Globus pallidus (tissue), 1 donor: ENCODE measurements at places on chromosomes 3 and 15.
A peak's percentile ranks its signal among the peaks of the same experiment; 100 is the strongest.

- no peak for DNase-seq
Observed at GRCh38 chr3:79597709-79598108, 170.1 kb downstream of the ROBO1 start.

GRCh38 chr3:492586-493316 lies 296.2 kb downstream of the CHL1 start:
- DNase-seq, result no peak

GRCh38 chr3:20125897-20126296 lies 60.1 kb downstream of the SGO1 start:
- peak; percentile 63 for DNase-seq

GRCh38 chr3:108474581-108474980 lies 35.8 kb downstream of the MYH15 start:
- DNase-seq, result no peak

GRCh38 chr3:128473180-128473519 lies 6.5 kb upstream of the DNAJB8 start:
- no peak for DNase-seq

DNA sequence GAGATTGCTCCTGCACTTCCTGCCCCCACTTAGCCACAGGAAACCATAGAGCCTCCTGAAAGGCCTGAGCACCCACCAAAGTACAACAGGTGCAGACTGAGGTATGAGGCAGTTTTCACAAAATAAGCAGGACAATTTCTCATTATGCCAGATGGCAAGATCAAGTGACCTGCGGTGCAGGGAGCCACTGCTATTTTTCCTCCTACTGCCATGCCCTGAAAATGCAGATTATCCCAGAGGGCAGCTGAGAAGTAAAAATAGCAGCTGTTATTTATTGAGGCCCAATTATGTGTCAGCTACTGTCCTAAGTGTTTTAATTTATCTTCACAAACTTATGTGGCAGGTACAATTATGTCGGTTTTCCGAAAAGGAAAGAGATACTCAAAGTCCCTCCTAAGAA lies 209.5 kb upstream of the ST8SIA2 start:
- no peak for DNase-seq

DNA sequence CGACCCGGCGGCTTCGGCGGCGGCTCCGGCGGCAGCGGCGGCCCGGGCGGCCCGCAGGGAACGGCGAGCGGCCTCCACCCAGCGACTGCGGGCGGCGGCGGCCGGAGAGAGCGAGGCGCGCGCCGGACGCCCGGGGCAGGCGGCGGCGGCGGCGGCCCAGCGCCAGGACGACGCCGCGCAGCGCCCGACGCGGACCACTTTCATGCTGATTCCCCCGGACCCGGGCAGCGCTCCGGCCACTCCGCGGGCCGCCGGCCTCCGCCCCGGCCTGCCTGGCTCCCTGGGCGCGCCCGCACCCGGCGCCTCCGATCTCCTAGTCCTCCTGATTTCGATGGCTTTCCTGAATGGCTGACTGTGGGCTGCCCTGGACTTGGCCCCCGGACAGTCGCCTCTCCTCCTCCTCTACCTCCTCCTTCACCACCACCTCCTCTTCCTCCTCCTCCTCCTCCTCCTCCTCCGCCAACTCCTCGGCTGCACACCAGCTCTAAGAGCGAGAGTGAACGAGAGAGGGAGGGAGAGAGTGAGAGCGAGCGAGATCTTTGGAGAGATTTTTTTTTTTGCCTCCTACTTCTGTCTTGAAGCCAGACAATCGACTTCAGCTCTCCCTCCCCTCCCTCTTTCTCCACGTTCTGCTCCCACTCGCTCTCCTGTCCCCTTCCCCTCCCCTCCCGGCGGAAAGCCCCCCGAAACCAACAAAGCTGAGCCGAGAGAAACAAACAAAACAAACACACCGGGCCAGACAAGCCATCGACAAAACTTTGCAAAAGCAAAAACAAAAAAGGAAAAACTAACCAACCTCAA lies 844 bp downstream of the NR2F2 start:
- DNase-seq, result no peak

GRCh38 chr3:41881233-41881821 lies 80.6 kb downstream of the ULK4 start:
- DNase-seq, result peak; percentile 27

DNA sequence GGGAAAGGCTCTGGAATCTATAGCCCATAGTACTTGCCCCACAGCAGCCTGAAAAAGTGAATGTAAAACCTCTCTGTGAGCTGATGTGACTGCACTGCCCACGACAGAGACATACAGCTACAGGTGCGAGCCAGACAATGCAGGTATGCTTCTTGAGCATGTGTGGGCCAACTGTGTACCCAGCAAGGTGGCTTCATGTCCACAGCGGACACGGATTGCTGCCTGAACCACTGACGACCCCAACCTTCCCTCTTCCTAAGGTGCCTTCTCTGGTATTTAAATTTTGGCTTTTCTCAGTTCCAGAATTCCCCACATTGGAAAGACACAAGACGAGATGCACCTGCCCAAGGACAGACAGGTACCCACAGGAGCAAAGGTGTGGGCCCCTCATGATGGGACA lies 65.8 kb downstream of the SCN5A start:
- DNase-seq, result no peak

GRCh38 chr3:38004415-38005075 lies 14.0 kb downstream of the VILL start:
- peak; percentile 84 for DNase-seq

GRCh38 chr3:159113221-159113875 lies 311.5 kb downstream of the MFSD1 start:
- DNase-seq, result no peak

DNA sequence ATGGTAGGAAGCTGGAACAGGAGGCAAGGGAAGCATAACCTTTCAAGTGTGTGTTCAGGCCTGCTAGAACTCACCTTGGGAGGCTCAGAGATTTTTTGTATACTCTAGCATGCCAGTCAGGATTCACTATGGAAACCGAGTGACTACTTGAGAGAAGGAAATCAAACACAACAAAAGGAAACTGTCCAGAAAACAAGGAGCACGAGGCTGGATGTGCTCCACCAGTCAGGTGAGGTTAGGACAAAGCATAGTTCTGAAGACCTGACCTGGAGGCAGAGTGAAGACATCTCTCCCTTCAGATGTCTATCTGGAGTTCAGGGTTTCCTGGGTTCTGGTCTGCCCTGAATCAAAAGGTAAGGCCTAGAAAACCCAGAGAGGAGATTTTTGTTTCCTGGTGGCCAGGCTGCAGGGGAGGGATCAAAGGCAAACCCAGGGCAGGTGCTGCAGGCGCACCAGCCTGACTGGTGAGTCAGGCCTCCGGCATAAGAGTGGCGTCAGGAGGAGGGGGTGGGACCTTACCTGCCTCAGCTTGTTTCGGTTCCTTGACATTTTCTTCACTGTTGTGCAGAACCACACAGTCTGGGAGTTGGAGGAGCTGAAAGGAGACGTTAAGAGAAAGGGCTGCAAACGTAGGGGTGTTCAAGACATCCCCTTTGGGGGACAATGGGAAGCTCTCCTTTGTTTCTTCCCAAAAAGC lies 52.2 kb upstream of the OSBPL11 start:
- DNase-seq, result no peak

DNA sequence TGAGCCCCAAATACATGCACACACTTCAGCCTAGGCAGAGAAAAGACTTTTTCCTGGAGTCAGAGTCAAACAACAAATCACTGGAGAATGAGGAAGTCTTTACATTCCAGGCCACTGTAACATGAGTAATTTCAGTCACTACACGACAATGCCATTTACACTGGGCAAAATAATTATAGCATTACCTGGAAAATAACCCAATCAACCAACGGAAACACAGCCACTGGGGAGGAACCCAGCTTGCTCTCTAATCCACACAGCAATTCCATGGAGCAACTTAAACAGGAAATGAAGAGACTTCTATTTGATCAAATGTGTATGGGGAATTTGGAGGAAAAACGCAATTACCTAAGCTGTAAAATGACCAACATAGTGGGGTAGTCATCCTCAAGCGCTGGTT lies 15.2 kb downstream of the FSTL1 start:
- no peak for DNase-seq

GRCh38 chr3:37645517-37646380 lies 215.9 kb upstream of the CTDSPL start:
- DNase-seq, result no peak

DNA sequence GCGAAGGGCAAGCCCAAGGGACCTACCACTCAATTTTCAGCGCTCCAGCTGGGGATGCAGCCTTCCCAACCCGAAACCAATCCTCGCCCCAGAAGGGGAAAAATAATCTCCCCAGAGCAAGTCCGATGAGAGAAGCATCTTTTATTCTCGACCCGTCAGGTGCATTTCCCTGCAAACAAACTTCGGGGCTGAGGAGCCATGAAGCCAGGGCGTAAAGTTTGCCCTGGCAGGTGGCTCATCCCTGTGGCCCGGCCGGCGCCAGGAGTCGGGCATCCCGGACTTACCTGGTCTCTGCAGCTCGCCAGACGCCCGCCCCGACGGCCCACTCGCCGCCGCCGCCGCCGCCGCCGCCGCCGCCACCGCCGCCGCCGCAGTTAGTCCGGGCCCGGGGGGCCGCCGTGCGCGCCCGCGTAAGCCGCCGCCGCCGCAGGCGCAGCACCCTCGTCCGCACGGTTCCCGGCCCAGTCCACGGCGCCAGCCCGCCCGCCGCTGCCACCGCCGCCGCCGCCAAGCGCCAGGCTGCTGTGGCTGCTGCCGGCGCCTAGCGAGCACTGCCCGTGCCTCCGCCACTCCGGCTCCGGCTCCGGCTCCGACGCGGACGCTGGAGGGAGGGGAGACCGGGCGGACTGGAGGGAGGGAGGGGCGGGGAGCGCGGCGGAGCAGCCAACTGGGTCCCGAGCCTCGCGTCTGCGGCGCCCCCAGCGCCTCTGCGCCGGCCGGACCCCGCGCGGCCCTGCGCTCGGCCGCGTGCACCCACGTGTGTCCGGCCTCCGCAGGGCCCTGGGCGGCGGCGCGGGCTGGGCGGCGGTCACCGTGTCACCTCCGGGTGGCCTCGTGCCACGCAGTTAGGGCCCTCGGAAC lies at the start of gene CNTN3:
Gene CNTN3 (minus strand): TSS at position 553 of the 861 bp plus-strand sequence. CDS start 93,547 bp downstream, outside the sequence.
- DNase-seq, result peak; percentile 11

DNA sequence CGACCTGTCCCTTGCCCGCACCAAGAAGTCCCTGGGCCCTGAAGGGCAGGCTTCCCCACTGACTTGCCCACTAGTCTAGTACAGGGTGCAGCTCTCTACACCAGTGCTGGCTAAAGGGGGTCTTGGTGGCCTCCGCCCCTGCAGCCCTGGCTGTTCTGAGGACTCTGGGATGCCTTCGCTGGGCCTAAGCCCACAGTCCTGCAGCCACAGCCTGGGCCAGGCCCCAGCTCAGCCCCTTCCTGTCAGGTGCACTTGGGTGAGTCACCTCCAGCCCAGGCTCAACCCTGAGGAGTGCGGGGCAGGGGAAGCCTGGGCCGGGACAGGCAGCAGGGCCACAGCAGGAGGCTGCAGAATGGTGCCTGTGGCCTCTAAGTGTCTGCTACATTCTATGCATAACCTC lies 971 bp downstream of the C3orf22 start:
- DNase-seq, result no peak

DNA sequence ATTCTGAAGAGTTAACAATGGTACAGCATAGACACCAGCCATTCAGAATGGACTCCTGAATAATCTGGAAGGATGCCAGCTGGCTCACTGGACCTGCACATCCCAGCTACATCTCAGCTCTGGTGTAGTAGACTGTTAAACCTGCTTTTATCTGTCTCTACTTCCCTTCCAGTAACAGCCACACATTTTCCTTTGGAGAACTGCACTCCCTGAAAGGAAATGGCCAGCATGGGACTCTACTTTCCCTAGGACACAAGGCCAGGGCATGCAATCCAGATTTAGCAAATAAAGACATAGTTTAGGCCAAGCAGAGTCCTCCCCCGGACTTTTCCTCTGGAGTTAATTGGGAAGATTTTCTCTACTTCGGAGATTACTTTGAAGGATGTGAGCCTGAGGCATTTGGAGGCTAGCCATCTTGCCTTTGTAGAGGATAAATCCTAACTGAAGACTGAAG lies 82.7 kb upstream of the TCF12 start:
- DNase-seq, result peak; percentile 65

DNA sequence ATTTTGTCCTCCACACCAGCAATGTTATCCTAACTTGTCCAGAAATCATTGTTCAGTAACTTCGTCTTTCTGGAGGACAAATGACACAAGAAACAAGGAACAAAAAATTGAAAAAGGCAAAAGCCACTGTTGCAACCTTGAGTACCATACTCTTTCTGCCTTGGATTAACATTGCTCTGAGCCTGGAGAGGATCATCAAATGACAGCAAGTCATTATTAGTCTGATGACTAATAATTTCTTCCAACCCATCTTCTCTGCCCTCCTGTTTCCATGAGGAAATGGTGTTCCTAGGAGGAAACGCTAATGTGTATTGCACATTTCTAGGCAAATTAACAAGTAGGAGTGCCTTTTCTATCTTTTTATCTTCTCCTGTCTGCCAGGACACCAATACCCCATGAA lies 153.9 kb downstream of the PCCB start:
- DNase-seq, result no peak

DNA sequence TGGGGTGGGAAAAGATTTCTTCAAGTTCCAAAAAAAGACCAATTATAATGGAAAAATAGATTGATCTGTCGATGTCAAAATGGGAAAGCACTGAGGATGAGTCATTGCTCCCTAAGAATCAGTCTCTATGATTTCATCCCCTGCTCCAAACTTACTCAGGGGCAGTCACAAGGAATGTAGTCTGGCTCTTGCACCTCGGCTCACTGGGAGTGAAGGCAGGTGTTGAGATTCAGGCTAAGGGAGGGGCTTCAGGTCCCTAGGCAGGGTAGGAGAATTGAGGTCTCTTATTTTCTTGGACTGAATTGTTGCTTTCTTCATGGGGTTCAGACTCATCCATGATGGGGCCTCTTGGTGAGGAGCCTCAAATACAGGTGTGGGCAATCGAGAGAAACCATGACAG lies 14.2 kb downstream of the ESYT3 start:
- no peak for DNase-seq

DNA sequence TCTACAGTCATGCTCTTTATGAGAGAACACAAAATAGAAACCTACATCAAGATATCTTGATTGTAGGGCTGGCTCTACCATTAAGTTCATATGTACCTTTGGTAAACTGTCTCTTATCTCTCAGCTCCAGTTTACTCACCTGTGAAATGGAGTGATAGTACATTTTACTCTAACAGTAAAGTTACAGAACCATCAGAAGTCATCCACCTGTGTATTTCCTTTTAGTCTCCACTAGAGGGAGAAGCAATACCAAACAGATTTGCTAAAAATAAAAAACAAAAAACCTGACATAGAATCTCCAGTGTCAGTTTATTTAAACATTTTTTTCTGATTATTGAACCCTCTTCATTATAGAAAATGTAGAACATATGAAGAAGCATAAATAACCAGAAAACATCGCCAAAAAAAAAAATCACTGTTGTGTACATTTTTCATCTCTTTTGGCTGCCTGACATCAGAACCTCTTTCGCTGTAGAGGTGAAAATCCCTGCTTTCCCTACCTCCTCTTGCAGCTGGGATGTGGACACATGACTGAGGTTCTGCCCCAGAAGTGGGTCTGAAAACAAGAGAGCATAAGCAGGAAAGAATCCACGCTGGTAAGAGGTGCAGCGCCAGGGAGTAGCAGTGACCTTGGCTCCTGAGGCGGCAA lies 48.7 kb upstream of the WDR72 start:
- no peak for DNase-seq

- DNase-seq, result no peak
Observed at GRCh38 chr3:152222327-152222726, 46.4 kb upstream of the MBNL1 start.

GRCh38 chr3:178284181-178284580 lies 252.1 kb upstream of the KCNMB2 start:
- DNase-seq, result no peak

- no peak for DNase-seq
Observed at GRCh38 chr15:62803856-62804400, 238.6 kb upstream of the TPM1 start.
